ENCODE measurements at places on chromosomes 12 and 14. TPM values are rescaled to one million over a fixed set of nuclear protein-coding genes. Genes with fewer than 3 reads are reported as not detected.

DNA sequence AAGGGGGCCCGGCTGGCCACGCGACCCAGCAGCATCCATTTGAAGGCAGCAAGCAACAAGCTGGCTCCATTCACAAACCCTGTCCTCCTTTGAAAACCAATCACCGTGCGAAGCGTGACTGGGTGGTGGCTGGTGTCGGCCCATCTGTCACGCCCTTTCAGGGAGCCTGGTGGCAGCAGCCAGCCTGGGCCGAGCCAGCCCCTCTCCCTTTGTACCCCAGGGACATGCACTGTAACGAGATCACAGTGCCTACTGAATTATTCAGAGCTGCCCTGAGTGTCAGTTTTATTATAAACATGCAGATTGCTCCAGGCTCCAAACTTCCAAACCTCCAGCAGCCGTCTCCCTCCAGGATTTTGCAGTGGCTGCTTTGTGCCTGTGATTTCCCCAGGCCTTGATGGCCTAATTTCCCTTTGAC, 22.3 kb upstream of the CTDSP2 start:
- peak; percentile 70 for DNase-seq

DNA sequence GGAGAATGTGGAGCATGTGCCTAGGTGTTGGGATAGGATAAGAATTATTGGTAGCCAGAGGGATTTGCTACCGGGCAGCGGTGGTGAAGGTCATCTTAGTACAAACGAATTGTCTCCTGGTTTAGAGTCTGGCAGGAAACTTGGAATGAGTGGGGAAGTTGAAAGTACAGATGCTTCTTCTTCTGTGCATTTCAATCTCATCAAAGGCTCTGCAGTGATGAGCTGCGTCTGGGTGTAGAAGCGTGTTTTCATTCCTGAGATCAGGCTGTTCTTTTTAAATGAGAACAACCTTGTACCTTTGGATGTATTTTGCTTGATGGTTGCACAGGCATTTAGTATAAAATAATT, 2.1 kb downstream of the WNK1 start:
- no peak for DNase-seq

GRCh38 chr12:77237896-77238295, 172.5 kb upstream of the E2F7 start:
- no peak for DNase-seq

DNA sequence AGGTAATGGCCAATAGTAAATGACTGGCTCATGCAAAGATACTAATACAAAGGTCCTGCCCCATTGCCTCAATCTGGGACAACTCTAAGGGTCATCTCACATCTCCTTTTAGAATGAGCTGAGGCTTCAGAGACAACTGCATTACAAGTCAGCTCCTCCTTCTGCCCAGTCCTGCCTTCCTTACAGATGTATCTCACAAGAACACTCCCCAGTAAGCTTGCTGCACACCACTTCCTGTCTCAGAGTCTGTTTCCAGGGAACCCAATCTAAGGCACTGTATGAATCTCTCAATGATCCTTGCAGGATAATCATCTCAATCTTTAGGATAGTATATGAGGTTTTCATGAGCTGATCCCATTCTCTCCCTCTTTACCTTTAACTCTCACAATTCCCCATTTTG, 57.8 kb upstream of the ZDHHC17 start:
- no peak for DNase-seq

GRCh38 chr14:63467440-63468072, 75.6 kb downstream of the PPP2R5E start:
- DNase-seq = no peak

GRCh38 chr14:103130965-103131364, 7.7 kb downstream of the TNFAIP2 start:
- DNase-seq = no peak

- DNase-seq = no peak
These were observed 24.7 kb downstream of the TRMT5 start for GRCh38 chr14:60956202-60956601.

GRCh38 chr12:75750716-75751306, 239.4 kb upstream of the KRR1 start:
- DNase-seq = no peak

GRCh38 chr12:90729736-90730135, 225.2 kb downstream of the CCER1 start:
- DNase-seq = no peak

- no peak for DNase-seq
These were observed 19.8 kb downstream of the ALDH6A1 start for GRCh38 chr14:74064426-74064825.

- DNase-seq = no peak
These were observed 142.1 kb downstream of the SLC16A7 start for GRCh38 chr12:59737725-59738463.

- DNase-seq = peak; percentile 65
These were observed 5.9 kb downstream of the KLHL33 start for GRCh38 chr14:20429801-20430669.

DNA sequence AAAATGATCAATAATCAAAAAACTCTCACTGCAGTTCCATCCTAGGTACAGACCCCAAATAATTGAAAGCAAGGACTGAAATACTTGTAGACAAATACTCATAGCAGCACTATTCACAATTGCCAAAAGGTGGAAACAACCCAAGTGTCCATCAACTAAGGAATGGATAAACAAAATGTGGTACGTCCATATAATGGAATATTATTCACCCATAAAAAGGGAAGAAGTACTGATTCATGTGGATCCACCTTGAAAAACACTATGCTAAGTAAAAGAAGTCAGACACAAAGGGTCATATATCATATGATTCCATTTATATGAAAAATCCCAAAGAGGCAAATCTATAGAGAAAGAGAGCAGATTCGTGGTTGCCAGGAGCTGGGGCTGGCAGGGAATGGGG, 202.8 kb downstream of the KSR2 start:
- no peak for DNase-seq

GRCh38 chr12:91205811-91206210, 23.2 kb upstream of the DCN start:
- no peak for DNase-seq

DNA sequence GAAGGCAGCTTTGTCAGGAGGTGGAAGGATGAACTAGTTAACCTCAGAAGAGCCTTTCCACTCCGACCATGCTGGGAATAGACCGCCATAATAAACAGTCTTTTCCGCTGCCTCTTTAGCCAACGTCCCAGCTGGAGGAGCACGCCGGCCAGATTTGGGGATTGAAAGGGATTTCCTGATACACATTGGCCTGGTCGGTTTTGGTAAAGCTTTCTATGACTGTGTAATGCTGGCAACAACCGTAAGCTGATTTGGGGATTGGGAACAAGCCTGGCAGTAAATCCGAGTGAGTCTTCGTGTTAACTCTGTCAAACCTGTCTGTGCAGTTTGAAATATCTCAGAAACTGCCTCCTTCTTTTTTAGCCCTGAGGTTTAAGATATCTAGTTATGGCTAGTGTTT, 87.0 kb downstream of the DAD1 start:
- DNase-seq = no peak

CACNA2D4 gene
- total RNA-seq = 7.9 TPM

MIP gene
- not detected for total RNA-seq

PMEL gene
- 1.5 TPM for total RNA-seq

ANO2 gene
- total RNA-seq = 78.6 TPM

MGST1 gene
- 195 TPM for total RNA-seq

STXBP6 gene
- 38.3 TPM for total RNA-seq
